ENCODE measurements at places on chromosomes 3 and 15. TPM values are rescaled to one million over a fixed set of nuclear protein-coding genes. Genes with fewer than 3 reads are reported as not detected.

ALG1L2 gene
- total RNA-seq = not detected

RBPMS2 gene
- total RNA-seq = 14.5 TPM

RPP25 gene
- total RNA-seq = 25.5 TPM

CLDN16 gene
- not detected for total RNA-seq

DNA sequence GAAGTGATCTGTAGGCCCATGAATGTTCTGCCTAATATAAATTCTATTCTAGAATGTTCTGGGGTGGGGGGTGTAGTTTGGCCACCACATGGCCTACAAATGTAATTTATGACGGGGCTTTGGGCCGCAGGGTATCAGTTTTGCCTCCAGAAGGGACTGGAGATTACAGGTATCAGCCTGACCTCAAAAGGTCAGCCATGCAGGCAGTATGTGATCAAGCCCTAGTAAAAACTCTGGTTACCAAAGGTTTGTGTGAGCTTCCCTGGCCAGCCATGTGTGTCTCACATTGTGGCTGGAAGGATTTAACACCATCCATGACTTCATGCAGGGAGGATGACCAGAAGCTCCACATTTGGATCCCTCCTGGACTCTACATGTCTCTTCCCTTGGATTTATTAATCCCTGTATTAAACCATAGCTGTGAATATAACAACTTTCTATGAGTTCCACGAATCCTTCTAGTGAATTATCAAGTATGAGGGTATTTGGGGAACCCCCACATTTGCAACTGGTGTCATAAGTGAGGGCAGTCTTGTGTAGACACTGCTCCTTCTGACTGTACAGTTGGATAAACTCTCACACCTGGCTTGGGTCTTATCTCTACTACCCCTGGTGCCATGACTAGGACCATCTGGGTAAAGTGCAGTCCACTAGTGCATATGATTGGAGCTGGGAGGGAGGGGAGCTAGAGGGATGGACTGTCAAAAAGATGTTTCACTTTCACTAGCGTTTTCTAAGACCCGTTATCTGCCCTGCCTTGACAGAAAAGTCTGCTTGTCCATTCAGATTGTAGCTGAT, 50.0 kb upstream of the RFX7 start:
- no peak for DNase-seq
- no peak overlapping the region for H3K4me3 ChIP-seq
- no peak overlapping the region for H3K27ac ChIP-seq
- H3K4me1 ChIP-seq = no peaks in the 10 kb centered on the region
- no peaks in the 10 kb centered on the region for H3K36me3 ChIP-seq
- no peaks in the 10 kb centered on the region for H3K27me3 ChIP-seq

DNA sequence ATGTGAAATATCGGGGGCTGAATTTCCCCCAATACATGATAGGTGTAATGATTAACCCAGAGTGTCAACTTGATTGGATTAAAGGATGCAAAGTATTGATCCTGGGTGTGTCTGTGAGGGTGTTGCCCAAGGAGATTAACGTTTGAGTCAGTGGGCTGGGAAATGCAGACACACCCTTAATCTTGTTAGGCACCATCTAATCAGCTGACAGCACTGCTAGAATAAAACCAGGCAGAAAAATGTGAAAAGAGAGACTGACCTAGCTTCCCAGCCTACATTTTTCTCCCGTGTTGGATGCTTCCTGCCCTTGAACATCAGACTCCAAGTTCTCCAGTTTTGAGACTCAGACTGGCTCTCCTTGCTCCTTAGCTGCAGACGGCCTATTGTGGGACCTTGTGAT, 247.8 kb downstream of the OTOL1 start:
- H3K27ac ChIP-seq = no peak overlapping the region
- H3K4me1 ChIP-seq = no peaks in the 10 kb centered on the region
- no peak overlapping the region for H3K4me3 ChIP-seq

DNA sequence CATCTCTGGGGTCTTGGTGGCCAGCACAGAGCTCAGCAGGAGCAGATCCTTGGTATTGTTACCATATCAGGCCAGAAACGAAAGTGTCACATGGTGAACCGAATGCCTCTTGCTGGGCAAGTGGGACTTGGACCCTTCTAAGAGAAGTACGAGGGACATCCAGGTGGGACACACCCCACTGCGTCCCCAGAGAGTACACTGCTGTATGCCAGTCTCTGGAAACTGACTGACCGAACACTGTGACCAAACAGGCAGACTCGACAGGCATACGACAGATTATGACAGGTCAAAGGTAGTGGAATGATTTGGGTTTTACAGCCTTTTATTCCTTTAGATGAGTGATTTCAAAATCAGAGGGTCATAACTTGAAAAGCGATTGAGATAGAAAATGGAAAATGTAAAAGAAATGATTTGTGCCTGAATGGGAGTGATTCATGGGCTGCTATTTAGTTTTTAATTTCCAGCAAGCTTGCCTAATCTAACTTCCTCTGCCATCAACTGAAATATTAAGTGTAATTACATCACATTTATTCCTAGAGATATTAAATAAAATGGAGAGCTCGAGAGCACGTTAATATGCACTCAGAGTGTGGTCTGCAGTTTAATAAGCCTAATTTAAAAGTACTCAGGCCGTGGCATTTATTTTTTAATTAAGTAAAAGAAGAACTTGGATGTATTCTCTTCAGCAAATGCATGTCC, 63.4 kb upstream of the CTXND1 start:
- H3K27me3 ChIP-seq = no peaks in the 10 kb centered on the region
- H3K4me1 ChIP-seq = no peaks in the 10 kb centered on the region
- H3K27ac ChIP-seq = no peak overlapping the region
- no peak for DNase-seq
- no peak overlapping the region for H3K4me3 ChIP-seq

DNA sequence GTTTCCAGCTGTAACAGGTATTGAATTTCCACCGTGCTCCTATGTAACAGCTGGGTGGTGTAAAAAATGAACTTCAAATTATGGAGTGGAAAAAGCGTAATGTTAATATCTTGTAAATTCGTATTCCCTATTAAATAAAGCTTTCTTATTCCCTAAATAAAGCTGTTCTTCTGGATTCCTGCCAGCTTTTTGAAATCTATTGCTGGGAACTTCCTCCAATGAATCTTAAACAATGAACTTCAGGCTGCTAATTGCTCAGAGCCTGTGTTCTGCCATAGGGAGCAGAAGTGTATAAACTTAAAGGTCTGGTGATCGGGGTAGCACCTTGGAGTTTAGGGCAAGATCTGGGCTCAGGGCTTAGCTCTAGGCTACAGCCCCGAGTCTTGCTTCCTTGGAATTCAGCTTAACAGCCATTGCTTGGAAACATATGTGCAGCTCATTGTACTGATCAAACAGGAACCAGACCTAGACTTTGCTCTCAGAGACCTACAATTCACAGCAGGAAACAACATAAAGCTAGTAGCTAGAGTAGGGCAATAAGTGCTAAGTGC, 1.4 kb downstream of the ARL14 start:
- no peaks in the 10 kb centered on the region for H3K36me3 ChIP-seq
- no peaks in the 10 kb centered on the region for H3K27me3 ChIP-seq
- H3K4me1 ChIP-seq = no peaks in the 10 kb centered on the region
- DNase-seq = peak; percentile 59

- H3K27me3 ChIP-seq = no peaks in the 10 kb centered on the region
- no peaks in the 10 kb centered on the region for H3K36me3 ChIP-seq
- peak; percentile 46 for DNase-seq
- no peak overlapping the region for H3K27ac ChIP-seq
- no peak overlapping the region for H3K4me3 ChIP-seq
Measured at GRCh38 chr3:64109438-64109837, 86.1 kb upstream of the PSMD6 start.

- no peak overlapping the region for H3K4me3 ChIP-seq
- no peaks in the 10 kb centered on the region for H3K4me1 ChIP-seq
- H3K27ac ChIP-seq = no peak overlapping the region
- no peak for DNase-seq
- no peaks in the 10 kb centered on the region for H3K36me3 ChIP-seq
Measured at GRCh38 chr3:69787436-69788168, 48.3 kb downstream of the MITF start.

DNA sequence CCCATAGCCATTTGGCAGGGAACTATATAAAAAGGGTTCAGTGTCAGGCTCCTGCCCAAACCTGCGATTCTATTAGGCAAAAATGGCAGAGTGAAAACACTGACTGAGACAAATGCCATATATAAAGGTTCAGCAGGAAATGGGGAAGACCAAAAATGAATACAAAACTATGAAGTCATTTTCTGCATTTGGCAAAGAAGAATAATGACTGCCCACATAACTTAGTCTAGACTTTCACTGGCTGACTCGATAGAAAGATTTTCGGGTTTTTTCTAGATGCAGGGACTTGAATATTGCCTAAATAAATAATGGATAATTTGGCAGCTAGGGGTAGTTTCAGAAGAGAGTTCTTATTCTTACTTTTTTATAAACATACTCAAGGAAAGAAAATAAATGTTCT, 178.0 kb downstream of the TPRG1 start:
- H3K27ac ChIP-seq = no peak overlapping the region
- H3K4me1 ChIP-seq = peaks cover 5% of the 10 kb centered on the region
- H3K27me3 ChIP-seq = no peaks in the 10 kb centered on the region
- H3K36me3 ChIP-seq = no peaks in the 10 kb centered on the region

- no peaks in the 10 kb centered on the region for H3K36me3 ChIP-seq
- DNase-seq = no peak
- H3K4me1 ChIP-seq = no peaks in the 10 kb centered on the region
Measured at GRCh38 chr3:193621127-193621526, 28.1 kb downstream of the OPA1 start.

DNA sequence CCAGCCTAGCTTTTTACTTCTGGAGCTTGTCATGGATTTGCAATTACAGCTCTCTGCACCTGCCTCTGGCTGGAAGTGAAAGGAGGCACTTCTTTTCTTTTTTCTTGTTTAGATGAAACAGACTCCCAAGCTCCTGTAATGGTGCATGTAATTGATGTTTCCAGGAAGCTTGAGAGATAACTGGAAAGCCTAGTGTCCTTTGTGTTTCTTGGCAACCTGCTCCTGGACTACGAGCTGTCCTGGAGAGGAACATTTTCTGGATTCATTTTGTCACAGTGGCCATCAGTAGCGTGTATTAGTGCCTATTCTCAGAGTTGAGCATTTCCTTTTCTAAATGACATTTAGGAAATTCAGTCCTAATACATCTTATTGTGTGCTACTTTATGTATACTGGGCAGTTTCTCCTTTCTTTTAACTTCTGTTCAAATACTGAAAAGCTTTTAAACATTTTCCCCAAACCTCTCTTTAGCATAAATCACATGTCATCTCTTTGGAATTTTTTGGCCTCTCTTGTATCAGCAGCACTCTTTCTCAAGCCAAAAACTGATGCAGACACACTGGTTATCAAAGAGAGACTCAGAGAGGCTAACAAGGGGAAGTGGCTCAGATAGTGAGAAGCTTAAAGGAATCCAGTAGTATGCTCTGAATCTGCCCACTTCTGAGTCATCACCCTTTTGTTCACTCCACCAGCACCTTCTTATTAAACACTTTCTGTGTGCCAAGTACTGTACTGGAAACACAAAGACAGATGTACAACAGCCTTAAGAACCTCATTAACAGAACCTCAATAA, 62.6 kb upstream of the SLC2A2 start:
- no peaks in the 10 kb centered on the region for H3K36me3 ChIP-seq
- no peaks in the 10 kb centered on the region for H3K27me3 ChIP-seq
- no peaks in the 10 kb centered on the region for H3K4me1 ChIP-seq

DNA sequence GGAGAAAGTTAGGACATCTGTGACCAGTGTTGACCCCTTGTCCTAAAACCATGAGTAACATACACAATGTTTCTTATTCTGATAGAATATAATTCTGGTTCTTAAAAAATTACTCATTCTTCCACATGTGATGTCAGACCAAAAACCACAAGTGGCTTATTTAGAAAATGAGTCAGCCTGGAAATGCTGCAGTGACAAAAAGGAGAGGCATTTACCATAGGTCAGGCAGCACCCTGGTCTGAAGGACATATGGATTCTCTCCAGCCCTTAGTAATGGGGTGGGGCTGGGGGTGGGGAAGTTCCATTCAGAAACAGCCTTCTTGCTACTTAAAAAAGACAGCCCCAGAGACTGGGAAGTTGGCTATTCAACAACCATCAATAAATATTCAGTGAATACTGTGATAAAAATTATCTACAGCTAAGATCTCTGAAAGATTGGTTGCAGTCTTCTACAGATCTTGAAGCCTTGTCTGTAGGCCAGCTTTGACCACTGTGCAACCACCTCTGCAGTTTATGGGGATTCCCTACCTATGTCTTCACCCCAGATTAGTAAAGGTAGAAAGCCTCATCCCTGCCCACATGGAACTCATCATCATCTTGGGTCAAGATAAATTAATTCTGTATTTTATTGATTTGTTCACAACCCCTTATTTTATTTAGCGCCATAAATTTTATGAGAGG, 34.9 kb upstream of the TIMP4 start:
- H3K36me3 ChIP-seq = no peaks in the 10 kb centered on the region
- no peak overlapping the region for H3K4me3 ChIP-seq
- no peaks in the 10 kb centered on the region for H3K27me3 ChIP-seq

DNA sequence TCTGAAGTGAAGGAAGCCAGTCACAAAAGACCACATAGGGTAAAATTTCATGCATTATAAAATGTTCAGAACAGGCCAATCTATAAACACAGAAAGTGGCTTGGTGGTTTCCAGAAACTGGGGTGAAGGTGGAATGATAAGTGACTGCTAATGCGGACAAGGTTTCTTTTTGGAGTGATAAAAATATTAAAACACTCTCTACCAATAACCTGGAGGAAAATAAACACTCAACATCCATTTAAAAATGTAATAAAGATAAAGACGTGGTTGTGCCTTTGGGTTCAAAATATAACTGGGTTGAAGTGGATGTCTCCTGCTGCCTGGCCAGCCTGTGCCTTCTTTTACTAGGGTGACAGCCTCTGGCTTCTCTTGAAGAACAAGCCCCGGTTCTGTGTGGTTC, 70.9 kb upstream of the GCNT3 start:
- no peak overlapping the region for H3K4me3 ChIP-seq
- no peaks in the 10 kb centered on the region for H3K36me3 ChIP-seq
- no peaks in the 10 kb centered on the region for H3K27me3 ChIP-seq
- peaks cover 9% of the 10 kb centered on the region for H3K4me1 ChIP-seq

DNA sequence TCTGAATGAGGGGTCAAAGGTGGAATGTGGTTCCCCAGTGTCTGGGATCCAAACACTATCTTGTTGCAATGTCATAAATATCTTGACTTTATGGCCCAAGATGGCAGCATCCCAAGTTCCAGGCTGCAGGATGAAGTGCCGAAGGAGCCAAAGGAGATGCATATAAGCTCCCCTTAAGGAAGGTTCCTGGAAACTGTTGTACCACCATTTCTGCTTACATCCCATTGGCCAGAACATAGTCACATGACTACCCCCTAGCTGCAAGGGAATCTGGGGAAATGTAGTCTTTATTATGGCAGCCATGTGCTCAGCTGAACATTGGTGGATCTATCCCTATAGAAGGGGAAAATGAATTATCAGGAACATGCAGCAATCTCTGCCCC, 54.3 kb downstream of the BDH1 start:
- no peak overlapping the region for H3K4me3 ChIP-seq
- H3K4me1 ChIP-seq = peaks cover 3% of the 10 kb centered on the region
- peak overlapping the region; percentile 75 for H3K27ac ChIP-seq
- H3K36me3 ChIP-seq = no peaks in the 10 kb centered on the region
- no peaks in the 10 kb centered on the region for H3K27me3 ChIP-seq

GRCh38 chr15:64222573-64223366, 59.9 kb upstream of the PPIB start:
- no peak overlapping the region for H3K4me3 ChIP-seq
- H3K27ac ChIP-seq = no peak overlapping the region
- H3K36me3 ChIP-seq = no peaks in the 10 kb centered on the region
- no peaks in the 10 kb centered on the region for H3K4me1 ChIP-seq
- H3K27me3 ChIP-seq = no peaks in the 10 kb centered on the region

All from colonic mucosa (tissue), 4 donors.